Stimulated activated CD8-positive, alpha-beta memory T cell treated with anti-CD3 and anti-CD28 coated beads, Interleukin-2, amount 100 ng/mL, for 1 hour (primary cell): ENCODE measurements at places on chromosomes 11 and 22.

DNA sequence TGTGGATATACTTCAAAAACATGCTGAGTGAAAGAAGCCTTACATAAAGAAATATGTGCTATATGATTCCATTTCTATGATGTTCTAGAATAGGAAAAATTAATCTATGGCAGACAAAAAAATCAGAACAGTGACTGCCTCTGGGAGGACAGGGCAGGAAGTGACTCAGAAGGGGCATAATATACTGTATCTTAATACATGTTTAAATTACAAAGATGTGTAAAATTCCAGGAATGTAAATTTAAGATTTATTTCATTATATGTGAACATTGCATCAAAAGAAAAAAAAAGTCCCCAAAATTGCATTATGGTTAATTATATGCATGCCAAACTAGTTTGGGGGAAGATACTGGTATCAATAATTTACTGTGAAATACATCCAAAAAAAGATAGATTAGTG, 32.2 kb downstream of the SBF2 start:
- no peak for DNase-seq

DNA sequence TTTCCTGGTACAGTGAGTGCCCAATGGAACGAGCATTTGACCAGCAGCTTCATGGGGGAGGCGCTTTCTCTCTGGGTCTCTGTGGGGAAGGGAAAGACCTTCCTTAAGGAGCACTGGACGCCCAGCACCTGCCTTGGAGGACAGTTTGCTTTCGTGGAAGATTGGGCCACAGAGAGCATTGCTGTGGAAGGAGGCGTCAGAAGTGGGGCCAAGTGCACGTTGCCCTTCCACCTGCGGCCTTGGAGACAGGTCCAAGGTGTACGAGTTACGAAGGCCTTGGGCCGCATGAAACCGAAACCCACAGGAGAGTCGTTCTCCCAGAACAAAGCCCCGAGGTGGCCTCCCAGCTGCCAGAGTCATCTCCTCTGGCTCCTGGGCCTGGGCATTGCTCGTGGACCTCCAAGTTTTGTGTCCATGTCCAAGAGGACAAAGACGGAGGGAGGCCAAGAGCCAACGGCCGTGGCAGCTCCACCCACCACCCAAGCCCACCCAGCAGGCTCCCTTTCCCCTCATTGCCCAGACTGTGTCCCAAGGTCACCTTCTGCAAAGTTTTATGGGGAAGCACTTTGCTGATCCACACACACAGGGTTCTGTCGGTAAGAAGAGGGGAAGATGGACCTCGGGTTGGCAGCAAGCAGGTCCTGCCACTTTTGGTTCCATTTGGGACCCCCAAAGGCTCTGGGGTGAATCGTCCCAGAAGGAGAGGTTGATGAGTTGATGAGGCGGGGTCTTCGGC, 5.8 kb upstream of the NLRP6 start:
- no peak for DNase-seq

DNA sequence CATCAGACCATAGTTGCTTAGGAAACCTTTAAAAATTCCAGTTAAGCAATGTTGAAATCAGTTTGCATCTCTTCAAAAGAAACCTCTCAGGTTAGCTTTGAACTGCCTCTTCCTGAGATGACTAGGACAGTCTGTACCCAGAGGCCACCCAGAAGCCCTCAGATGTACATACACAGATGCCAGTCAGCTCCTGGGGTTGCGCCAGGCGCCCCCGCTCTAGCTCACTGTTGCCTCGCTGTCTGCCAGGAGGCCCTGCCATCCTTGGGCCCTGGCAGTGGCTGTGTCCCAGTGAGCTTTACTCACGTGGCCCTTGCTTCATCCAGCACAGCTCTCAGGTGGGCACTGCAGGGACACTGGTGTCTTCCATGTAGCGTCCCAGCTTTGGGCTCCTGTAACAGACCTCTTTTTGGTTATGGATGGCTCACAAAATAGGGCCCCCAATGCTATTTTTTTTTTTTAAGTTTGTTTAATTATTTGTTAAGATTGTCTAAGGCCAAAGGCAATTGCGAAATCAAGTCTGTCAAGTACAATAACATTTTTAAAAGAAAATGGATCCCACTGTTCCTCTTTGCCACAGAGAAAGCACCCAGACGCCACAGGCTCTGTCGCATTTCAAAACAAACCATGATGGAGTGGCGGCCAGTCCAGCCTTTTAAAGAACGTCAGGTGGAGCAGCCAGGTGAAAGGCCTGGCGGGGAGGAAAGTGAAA, 73.4 kb downstream of the NCAPD3 start:
- DNase-seq, result no peak

GRCh38 chr11:19552656-19553260, 159.9 kb upstream of the NAV2 start:
- DNase-seq, result no peak

DNA sequence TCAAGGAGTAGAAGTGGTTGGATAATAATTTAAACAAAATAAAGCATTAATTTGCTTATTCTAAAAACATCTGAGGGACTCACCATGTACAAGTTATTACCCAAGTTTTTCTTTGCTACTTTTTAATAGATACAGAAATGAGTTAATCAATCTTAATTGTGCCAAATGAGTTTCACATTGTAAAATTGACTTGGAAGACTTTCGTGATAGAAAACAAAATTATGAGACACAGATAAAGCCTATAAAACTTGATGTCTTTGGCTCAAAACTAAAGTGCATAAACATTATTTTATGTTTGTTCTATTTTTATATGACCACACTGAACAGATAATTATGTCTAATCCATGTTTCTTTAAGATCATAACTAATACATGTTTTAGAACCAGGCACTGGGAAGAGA, 10.1 kb upstream of the CWF19L2 start:
- DNase-seq, result no peak

DNA sequence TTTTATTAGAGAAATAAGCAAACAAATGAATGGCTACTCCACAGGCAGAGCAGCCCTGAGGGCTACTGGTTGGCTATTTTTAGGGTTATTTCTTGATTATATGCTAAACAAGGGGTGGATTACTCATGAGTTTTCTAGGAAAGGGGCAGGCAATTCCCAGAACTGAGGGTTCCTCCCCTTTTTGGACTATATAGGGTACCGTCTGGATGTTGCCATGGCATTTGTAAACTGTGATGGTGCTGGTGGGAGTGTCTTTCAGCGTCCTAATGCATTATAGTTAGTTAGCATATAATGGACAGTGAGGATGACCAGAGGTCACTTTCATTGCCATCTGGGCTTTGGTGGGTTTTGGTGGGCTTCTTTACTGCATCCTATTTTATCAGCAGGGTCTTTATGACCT, 19.2 kb downstream of the SLC22A6 start:
- no peak for DNase-seq

GRCh38 chr22:49589811-49590210, 237.9 kb downstream of the BRD1 start:
- DNase-seq, result no peak

GRCh38 chr11:112718483-112718882, 242.7 kb upstream of the NCAM1 start:
- no peak for DNase-seq

GRCh38 chr11:104394508-104394907, 230.6 kb upstream of the PDGFD start:
- no peak for DNase-seq

DNA sequence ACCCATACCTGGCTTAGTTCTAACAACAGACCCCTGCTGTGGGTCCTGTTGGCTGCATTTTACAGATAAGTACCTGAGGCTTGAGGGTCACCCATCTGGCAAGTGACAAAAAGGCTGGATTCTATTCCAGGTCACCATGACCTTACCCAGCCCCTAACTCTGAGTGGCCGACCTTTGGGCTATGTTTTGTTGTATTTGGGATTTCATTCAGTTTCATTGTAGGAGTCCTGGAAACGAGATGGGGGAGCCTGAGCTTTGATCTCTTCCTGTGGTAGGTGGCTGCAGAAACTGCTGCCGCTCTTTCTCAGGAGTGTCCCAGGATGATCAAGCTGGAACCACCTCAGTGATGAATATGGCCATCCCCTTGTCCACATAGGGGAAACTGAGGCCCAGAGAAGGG, 24.6 kb upstream of the YWHAH start:
- DNase-seq, result no peak

- DNase-seq, result no peak
Observed at GRCh38 chr11:19874266-19874665, 161.6 kb downstream of the NAV2 start.

- no peak for DNase-seq
Observed at GRCh38 chr11:123035831-123036230, 26.1 kb downstream of the HSPA8 start.

DNA sequence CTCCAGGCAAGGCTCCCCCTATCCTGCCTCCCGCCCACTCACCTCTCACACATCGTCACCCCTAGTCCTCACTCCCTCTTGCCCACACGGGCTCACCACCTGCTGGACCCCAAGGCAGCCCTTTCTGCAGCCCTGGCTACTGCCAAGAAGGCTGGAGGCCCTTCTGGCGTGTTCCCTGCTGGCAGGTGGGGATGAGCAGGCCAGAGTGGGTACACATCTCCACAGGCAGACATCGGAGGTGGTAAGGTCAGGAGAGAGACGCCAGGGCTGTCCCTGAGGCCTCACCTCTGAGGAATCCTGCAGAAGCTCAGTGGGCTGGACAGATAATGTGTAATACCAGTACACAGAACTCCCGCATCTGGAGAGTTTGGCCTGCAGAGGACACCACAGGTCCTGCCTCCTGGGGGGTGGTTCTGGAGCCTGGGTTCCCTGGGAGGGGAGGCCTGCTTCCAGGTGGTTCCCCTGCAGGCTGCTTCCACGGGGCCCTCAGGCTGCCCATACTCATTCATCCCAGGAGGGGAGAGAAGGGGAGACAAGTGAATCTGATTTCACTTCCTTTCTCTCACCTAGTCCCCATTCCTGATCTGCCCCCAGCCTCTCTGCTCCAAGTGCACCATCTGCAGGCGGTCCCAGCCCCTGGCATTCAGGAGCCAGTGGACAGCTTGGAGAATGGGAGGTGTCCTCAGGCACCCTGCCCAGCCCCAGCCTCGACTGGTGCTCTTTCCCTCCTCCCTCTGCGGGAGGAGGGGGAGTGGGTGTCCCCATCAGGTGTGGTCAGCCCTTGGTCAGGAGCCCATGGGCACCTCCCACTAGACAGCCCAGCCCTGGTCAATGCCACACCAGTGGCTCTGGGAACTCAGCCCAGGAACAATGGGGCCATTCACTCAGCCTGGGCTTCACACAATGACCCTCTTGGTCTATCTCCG, 6.1 kb upstream of the CHST1 start:
- DNase-seq, result no peak

- DNase-seq, result no peak
Observed at GRCh38 chr11:124482362-124483147, 37.1 kb upstream of the OR8B8 start.

- DNase-seq, result no peak
Observed at GRCh38 chr22:37926771-37927636, 20.9 kb downstream of the MICALL1 start.

- DNase-seq, result no peak
Observed at GRCh38 chr11:69170704-69171103, 15.0 kb downstream of the SMIM38 start.

GRCh38 chr11:10743354-10744000, 7.6 kb upstream of the CTR9 start:
- DNase-seq, result no peak

GRCh38 chr11:36377759-36378564, 81.9 kb downstream of the PRR5L start:
- no peak for DNase-seq

DNA sequence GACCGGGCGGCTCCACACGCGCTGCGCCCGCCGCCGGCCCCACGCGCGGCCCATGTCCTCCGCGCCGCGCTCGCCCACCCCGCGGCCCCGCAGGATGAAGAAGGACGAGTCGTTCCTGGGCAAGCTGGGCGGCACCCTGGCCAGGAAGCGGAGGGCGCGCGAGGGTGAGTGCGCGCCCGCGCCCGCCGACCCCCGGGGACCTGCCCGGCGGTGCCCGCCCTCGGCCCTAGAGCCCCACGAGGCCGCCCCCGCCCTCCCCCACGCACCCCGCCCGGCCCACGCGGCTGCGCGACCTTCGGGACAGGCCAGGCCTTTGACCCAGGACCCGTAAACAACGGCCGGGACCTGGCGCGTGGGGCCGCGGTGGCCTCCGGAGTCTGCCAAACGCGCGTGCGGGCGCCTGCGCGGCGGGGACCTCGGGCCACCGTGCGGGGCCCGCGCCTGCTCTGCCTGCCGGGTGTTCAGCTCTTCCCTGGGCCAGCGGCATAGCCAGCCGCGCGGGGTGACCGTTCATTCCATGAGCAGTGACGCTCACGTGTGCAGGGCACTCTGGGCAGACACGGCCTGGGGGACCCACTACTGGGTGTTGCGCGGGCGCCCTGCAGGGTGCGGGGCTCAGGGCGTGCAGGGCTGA, at the start of gene PARVB:
Gene PARVB (plus strand): TSS at position 15 of the 634 bp plus-strand sequence. CDS start 38 bp downstream, at position 53.
- no peak for DNase-seq

- DNase-seq, result no peak
Observed at GRCh38 chr11:65133724-65134123, 595 bp downstream of the SYVN1 start.
